ENCODE measurements at places on chromosomes 1 and 21. TPM values are rescaled to one million over a fixed set of nuclear protein-coding genes. Genes with fewer than 3 reads are reported as not detected.

DNA sequence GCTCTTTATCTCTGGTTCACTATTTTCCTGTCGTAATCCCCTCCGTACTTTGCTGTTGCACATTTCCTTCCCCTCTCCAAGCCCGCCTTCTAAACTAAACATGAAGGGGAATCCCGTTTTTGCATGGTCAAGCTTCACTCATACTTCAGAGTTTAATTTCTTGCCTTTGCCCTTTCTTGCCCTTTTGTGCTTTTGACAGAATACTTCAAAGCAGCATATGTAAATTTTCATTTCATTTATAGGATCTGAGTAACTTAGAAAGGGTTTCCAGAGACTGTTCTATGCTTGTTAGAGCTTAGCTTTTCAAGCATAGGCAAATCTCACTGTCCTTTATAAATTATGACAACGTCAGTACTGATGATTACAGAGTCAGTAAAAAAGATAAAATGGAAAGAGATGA lies 27.7 kb downstream of the SPATA45 start:
- H3K27me3 ChIP-seq, result peaks cover 4% of the 10 kb centered on the region
- DNase-seq, result no peak
- no peak overlapping the region for H3K4me3 ChIP-seq
- no peak overlapping the region for H3K27ac ChIP-seq
- H3K4me1 ChIP-seq, result peaks cover 7% of the 10 kb centered on the region
- H3K36me3 ChIP-seq, result peaks cover 6% of the 10 kb centered on the region

GRCh38 chr21:39707316-39707715 lies 37.7 kb upstream of the IGSF5 start:
- H3K27ac ChIP-seq, result no peak overlapping the region
- no peak overlapping the region for H3K4me3 ChIP-seq

GRCh38 chr21:39523399-39523798 lies 71.6 kb downstream of the SH3BGR start:
- DNase-seq, result no peak
- H3K36me3 ChIP-seq, result no peaks in the 10 kb centered on the region
- H3K27me3 ChIP-seq, result peaks cover 6% of the 10 kb centered on the region
- no peaks in the 10 kb centered on the region for H3K4me1 ChIP-seq
- H3K4me3 ChIP-seq, result no peak overlapping the region

DNA sequence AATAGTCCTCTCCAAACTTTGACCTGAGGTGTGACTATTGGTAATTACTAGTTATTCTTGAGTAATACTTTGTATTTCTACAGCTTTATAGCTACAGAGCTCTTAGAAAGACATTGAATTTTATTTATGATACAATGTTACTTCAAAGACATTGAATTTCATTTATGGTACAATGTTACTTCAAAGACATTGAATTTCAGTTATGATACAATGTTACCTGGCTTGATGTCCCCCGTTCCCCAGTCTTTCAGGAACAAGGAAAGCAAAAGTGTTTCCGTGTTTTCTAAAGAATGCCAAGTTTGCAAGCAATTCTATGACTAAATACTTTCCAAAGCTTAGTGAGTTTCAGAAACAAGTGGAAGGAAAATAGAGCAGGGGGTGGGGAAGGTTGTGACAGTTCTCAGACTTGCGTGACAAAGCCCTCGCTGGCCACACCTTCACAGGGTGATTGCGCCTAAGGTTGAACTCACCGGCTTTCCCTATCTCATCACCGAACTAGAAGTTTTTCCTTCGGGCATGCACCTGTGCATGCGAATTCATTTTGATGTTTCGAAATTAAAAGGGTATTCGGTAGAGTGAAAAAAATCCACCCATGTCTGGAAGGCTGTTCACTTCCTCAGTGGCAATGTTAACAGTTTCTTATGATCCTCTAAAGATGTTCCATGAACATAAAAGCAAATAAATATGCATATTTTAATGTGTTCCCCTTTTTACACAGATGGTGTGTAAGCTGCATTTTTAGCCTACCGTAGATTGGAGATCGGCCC lies 909 bp upstream of the PAXBP1 start:
- peak overlapping the region; percentile 96 for H3K4me3 ChIP-seq
- DNase-seq, result peak; percentile 49
- peaks cover 27% of the 10 kb centered on the region for H3K36me3 ChIP-seq
- H3K4me1 ChIP-seq, result peaks cover 53% of the 10 kb centered on the region
- peak overlapping the region; percentile 100 for H3K27ac ChIP-seq

DNA sequence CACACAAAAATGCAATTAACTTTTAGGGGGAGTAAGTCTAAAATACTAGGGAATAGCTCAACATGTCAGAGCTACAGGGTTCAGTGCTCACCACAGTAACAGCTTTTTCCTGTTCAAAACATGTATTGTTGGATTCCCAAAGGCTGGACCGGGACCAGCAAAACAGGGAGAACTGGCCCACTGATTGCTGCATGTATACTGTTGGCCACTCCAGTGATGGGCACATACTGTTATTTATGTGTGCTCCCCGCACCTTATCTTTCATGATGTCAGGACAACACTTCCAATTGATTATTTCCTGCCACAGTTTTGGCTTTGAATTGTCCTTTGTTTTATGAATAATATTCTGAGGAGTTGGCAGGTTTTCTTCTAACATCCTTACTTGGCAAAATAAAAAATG lies 50.7 kb downstream of the HMGB4 start:
- no peaks in the 10 kb centered on the region for H3K36me3 ChIP-seq
- DNase-seq, result no peak
- no peaks in the 10 kb centered on the region for H3K4me1 ChIP-seq
- H3K27me3 ChIP-seq, result no peaks in the 10 kb centered on the region

DNA sequence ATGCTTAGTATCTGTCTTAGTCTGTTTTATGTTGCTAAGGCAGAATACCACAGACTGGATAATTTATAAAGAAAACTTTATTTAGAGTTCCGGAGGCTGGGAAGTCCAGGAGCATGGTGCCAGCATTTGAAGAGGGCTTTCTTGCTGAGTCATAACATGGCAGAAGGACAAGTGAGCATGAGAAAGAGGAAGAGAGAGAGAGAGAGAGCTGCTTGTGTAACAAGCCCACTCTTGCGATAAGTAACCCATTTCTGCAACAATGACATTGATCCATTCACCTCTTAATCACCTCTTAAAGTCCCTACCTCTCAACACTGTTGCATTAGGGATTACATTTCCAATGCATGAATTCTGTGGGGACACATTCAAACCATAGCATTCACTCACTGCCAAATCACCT lies 11.7 kb upstream of the MYOCOS start:
- no peak overlapping the region for H3K4me3 ChIP-seq
- no peak overlapping the region for H3K27ac ChIP-seq
- H3K4me1 ChIP-seq, result no peaks in the 10 kb centered on the region
- no peaks in the 10 kb centered on the region for H3K36me3 ChIP-seq
- H3K27me3 ChIP-seq, result no peaks in the 10 kb centered on the region

DNA sequence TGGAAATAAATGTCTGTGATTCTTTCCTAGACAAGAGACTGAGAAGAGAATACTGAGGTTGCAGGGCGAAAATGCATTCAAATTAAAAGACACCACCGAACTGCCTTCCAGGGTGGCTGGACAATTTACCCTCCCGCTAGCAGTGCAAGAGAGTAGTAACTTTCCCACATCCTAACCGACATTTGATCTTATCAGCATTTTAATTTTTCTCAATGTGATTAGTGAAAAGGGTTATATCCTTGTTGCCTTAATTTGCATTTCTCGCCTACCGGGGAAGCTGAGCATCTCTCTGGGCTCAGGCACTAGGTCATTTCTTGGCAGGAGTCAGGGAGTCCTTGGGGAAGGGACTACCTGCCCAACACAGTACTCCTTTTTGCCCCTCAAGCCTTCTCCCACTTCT lies 2.8 kb downstream of the TNFRSF8 start:
- peak overlapping the region; percentile 82 for H3K27ac ChIP-seq
- H3K27me3 ChIP-seq, result peaks cover 2% of the 10 kb centered on the region
- peak overlapping the region; percentile 77 for H3K4me3 ChIP-seq
- H3K36me3 ChIP-seq, result peaks cover 11% of the 10 kb centered on the region

DNA sequence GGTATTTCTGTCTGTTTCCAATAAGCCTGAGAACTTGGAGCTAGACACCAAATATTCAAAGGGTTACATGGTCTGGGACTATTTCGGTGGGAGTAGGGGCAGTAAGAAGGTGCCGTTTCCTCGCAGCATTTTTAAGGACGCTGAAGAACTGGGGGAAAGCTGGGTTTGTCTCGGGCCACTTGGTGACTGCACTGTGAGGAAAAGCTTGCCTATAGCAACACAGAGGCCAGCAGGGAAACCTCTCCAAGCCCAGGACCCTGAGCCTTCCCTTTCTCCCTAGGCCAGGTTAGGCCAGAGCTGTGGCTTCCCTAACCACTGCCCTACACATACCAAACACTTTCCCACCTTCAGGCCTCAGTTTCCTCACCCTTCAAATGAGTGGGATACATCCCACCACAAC lies 3.3 kb downstream of the GLIS1 start:
- H3K27me3 ChIP-seq, result peaks cover 61% of the 10 kb centered on the region
- DNase-seq, result no peak
- no peaks in the 10 kb centered on the region for H3K4me1 ChIP-seq
- H3K27ac ChIP-seq, result no peak overlapping the region
- no peaks in the 10 kb centered on the region for H3K36me3 ChIP-seq
- H3K4me3 ChIP-seq, result no peak overlapping the region

DNA sequence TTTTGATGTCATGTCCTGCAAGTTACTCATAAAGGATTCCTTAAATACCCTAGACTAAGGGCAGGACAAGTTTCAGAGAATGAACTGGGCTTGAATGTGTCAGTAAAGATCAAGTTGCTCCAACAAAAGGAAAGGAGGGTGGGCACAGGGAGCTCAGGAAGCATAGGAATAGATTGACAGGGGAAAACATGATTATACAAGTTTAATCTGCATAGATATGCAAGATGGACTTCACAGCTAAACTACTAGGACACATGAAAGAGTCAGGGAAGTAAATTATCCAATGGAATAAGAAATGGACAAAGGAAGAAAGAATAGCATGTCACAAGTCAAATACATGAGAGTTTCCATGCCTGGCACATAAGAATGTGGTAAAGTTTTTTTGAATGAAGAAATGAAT lies 203.9 kb upstream of the SAMSN1 start:
- H3K36me3 ChIP-seq, result peaks cover 1% of the 10 kb centered on the region
- no peak for DNase-seq
- H3K27ac ChIP-seq, result no peak overlapping the region
- no peaks in the 10 kb centered on the region for H3K4me1 ChIP-seq

GRCh38 chr1:16162163-16162822 lies 6.4 kb upstream of the EPHA2 start:
- peak overlapping the region; percentile 57 for H3K4me3 ChIP-seq
- DNase-seq, result peak; percentile 66
- H3K27me3 ChIP-seq, result peaks cover 42% of the 10 kb centered on the region
- H3K36me3 ChIP-seq, result no peaks in the 10 kb centered on the region

Gene DIPK1A
- 20.8 TPM for total RNA-seq

Gene TMEM61
- not detected for total RNA-seq

Gene AQP10
- not detected for total RNA-seq

Gene NBPF10
- total RNA-seq, result 3.7 TPM

All from activated T-helper 1 cell treated with anti-CD3 and anti-CD28 coated beads, Interleukin-12 subunit alpha, Interleukin-12 subunit beta, Interleukin-2, Interleukin-4 antibody, amounts not matched to agents 30 ng/mL and 10 ng/mL and 1 ng/mL, durations not matched to agents 14 hours and 24 hours and 36 hours (primary cell).